NCI-H1694 treated with DMSO at 0.1 percent for 48 hours (cell line): ENCODE measurements at places on chromosomes 3 and 15.

DNA sequence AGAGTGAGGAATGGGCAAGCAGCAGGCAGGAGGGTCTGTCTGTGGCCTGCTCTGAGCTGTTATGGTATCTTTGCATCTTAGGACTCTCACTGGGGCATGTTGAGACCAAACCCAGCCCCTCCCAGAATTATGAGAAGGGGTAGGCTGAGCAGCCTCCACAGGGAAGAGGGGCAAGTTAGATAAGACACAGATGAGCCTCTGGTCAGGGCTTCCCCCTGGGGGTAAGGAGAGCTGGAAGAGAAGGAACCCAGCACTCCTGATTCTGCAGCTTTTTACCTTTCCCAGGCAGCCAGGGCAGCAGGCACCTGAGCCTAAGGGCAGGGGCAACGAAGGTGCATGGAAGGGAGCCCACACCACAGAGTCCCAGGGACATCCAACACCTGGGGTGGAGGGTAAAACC is 19.3 kb downstream of the DUOX1 start:
- DNase-seq = no peak

DNA sequence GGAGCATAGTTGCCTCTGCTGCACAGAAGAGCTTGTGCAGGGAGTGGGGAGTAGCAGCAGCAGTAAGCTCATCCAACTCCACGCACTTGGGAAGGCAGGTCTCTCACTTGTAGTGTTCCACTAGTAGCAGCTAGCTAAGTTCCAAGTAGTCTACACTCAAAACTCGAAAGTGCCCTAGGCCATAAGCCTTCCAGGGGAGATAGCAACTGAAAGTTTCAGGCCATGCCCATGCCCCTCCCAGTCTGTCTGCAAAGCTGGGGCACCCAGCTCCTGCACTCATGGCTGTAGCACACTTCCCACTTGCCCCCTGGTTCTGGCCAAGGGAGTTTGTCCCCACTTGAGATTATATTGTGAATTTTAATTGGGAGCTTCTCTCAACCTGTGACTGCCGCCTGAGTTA is 57.5 kb downstream of the MFSD1 start:
- no peak for DNase-seq

- DNase-seq = no peak
Observed at GRCh38 chr3:126160243-126161210, 19.9 kb downstream of the ALDH1L1 start.

GRCh38 chr3:121581691-121582090 is 11.5 kb upstream of the FBXO40 start:
- DNase-seq = no peak

- DNase-seq = no peak
Observed at GRCh38 chr3:59237121-59237520, 187.3 kb upstream of the CFAP20DC start.

- DNase-seq = no peak
Observed at GRCh38 chr3:151383956-151384355, 597 bp downstream of the P2RY12 start.
